ENCODE measurements at places on chromosomes 1 and 21.

DNA sequence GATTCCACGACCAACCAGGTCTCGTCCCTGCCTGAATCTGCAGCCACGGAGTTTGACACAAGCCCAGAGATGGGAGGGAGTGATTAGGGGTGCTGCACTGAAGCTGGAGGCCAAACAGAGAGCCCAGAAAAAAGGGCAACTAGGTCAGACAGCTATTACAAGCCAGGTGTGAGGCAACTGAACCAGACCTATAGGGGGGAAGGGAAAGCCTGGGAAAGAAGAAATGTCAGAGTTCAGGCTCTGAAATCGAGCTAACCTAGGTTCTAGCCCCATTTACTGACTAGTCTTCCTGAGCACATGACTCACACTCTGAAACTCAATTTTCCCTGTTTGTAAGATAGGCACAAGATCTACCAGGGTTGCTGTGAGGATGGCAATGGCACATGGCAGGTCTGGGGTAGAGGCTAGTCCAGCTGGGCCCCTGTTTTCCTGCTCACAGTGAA is 1.7 kb downstream of the DHCR24 start:
- ATAC-seq: no peak

GRCh38 chr21:42198929-42199867 is 19.7 kb upstream of the ABCG1 start:
- ATAC-seq: no peak

DNA sequence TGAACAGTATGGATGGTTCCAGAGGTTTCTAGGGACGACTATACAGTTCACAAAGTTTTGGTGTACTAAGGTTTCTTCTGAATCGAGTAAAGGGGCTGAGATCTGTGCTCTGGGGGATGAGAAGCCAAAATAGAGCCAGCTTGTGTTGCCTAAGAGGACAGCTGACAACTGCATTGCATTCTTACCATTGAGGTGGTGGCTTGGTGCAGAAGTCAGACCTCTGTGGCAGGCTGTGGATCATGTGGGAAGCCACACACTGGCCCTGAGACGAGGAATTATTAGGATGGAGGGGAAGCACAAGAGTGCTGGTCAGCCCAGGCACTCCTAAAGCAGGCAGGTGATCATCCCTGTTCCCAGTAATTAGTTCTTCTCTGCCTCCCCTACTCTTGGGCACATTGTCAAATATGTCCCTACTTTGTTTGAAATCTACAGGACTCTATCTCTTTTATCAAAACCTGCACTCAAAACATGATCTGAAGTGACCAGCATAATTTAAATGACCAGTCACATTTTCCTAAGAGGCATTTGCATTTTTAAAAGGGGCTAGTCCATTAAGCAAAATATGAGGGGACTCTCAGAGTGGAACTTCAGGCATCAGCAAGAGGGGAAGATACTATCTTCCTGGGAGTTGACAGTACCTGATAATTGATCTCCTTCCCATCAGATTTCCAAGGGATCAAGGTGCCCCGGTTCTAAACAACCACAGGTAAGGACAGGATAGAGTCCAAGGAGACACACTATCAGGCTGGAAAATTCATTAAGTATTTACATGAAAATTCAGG is at the start of gene FCRLB:
TSS of gene FCRLB (plus strand) at position 589 of the 782 bp plus-strand sequence. CDS start 1,129 bp downstream, outside the sequence.
- no peak for ATAC-seq

- ATAC-seq: no peak
These were observed 61.5 kb downstream of the EIF4G3 start for GRCh38 chr1:21115098-21115760.

GRCh38 chr1:184160236-184160635 is 108.7 kb downstream of the TSEN15 start:
- ATAC-seq: no peak

Data from motor neuron (in vitro differentiated cells).